Esophagus mucosa (tissue), 1 donor: ENCODE measurements at places on chromosomes 12 and 14.

GRCh38 chr12:118498171-118498570 lies 121.8 kb downstream of the SUDS3 start:
- no peak for ATAC-seq

DNA sequence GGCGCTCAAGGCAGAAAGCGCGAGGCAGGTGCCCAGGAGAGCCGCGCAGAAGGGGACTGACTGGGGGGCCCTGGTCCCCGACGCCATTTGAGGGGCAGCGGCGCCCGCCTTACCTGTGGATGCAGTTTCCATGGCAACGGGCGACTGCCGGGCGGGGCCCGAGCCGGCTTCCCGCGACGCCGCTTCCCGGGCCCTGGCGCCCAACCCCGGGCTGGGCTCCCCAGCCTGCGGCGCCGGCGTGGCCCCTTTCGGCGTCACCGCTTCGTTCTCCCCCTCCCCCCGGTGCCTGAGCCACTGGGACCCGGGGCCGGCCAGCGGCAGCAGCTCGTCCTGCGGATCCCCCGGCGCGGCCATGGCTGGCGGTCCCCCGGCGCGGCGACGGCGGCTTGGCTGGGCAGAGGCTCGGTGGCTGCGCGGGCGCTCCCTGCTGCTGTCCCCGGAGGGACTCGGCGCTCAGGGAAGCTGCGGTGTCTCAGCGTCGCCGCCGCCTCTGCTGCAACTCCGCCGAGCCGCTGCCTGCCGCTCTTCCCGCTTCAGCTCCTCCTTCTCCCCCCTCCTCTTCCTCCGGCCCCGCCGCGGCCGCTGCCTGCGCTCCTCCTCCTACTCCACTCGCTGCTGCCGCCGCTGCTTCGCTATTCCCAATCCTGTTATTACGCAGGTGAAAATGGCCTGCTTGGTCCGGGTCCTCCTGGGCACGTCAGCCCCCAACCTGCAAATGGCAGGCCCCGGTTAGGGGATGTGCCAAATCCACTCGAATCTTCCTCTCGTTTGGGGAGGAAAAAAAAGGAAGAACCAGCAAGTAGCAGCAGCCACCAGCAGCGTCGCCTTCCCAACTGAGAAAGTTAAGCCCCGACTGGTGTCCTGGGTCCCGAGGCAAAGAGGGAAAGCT lies at the start of gene RTN1:
Gene RTN1, minus strand, starts transcription at position 500 of the 889 bp plus-strand sequence. Its CDS starts 146 bp downstream, at position 354.
- peak; percentile 62 for ATAC-seq

DNA sequence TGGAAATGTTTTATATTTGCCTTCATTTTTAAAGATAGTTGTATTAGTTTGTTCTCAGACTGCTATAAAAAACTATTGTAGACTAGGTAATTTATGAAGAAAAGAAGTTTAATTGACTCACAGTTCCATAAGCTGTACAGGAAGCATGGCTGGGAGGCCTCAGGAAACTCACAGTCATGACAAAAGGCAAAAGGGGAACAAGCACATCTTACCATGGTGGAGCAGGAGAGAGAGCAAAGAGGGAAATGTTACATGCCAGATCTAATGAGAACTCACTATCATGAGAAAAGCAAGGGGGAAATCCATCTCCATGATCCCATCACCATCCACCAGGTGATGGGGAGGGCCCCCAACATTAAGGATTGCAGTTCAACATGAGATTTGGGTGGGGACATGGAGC lies 35.5 kb upstream of the UNC79 start:
- ATAC-seq = no peak

DNA sequence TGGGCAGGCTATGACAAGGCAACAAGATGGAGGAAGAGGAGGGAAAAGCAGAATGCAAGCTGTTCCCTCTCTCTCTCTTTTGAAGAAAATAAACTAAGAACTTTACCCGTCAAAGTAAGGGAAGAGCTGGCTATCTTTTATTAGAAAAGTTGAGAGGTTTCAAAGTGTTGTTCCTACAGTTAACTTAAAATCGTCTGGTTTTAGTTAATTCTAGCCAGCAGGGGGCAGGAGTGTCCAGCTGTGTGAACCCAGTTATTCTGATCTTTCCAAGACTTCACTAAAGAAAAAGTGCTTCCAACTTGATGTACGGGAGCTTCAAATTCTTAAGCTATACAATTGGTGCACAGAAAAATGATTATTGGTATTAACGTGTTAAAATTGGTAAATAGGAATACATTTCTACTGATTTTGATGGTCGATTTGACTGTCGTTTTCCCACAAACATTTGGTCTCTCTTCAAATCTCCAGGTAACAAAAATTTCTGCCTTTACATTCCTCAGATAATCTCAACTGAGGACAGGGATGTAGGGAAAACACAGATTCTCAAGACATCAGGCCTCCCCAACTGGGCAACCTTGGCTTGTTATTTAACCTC lies 28.4 kb upstream of the MON2 start:
- no peak for ATAC-seq

GRCh38 chr14:82757776-82758175 lies 1224.1 kb upstream of the SEL1L start:
- no peak for ATAC-seq

- no peak for ATAC-seq
These were observed 164.9 kb downstream of the NAV3 start for GRCh38 chr12:77995436-77996167.

DNA sequence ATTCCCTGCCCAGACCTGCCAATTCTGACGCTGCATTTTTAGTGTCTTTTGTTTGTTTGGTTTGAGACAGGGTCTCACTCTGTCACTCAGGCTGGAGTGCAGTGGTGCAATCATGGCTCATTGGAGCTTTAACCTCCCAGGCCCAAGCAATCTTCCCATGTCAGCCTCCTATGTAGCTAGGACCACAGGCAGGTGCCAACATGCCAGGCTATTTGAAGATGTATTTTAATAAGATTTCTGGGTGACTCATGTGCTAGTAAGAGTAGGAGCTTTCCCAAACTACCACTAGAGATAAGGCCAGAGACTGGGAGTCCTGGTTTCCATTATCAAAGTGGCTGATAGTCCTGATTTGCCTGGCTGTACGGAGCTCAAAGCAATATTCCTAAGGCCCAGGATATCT lies 693.3 kb downstream of the MED13L start:
- no peak for ATAC-seq

- ATAC-seq = peak; percentile 78
These were observed 198.7 kb upstream of the EEA1 start for GRCh38 chr12:93127582-93128331.

GRCh38 chr14:22304326-22304725 lies 284.7 kb downstream of the DAD1 start:
- no peak for ATAC-seq

DNA sequence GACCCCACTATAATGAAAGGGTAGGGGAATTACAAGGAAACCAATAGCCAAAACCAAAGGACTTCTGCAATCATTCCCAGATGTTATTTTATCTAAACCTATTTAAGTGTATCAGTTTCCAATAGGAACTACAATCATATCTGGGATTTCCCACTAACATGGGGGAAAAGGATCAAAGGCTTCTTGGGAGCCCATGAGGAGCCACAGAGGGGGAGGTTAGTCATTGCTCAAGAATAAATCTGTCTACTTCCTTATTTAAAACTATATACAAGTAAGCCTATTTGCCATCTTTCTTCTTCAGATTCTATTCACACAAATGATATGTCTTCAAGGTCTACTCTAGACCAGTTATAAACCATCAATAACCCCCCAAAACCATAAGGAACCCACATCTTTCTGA lies 33.1 kb downstream of the FGD6 start:
- no peak for ATAC-seq

GRCh38 chr12:124388679-124389137 lies 93.8 kb downstream of the RFLNA start:
- peak; percentile 31 for ATAC-seq

DNA sequence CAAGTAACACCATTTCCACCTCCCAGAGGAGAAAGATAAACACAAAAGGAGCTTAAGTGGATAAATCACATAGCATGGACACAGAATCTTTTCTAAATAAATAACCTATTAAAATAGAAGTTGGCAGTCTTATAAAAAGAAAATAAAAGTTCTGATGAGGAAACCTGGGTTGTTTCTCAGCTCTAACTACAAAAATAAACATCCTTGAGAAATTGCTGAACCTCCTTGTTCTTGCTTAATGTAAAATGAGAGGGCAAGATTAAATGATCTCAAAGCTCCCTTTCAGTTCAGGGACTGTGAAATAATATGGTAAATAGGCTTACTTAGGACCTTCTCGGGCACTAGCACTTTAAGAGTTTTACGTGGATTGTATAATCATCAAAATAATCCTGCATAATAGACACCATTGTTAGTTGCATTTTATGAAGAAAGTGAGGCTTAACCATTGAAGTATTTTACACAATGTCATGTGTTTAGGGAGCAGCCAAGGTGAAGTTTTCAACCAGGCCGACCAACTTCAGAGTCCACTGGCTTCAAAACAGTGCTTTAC lies 214.0 kb upstream of the NOVA1 start:
- no peak for ATAC-seq

DNA sequence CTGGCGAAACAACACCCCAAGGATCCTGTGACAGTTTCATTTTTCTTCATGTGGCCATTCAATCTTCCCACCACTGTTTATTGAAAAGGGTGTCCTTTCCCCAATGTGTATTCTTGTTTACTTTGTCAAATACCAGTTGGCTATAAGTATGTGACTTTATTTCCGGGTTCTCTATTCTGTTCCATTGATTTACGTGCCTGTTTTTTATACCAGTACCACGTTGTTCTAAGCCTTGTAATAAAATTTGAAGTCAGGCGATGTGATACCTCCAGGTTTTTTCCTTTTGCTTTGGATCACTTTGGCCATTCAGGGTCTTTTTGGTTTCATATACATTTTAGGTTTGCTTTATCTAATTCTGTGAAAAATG lies 9.1 kb upstream of the MGAT4C start:
- peak; percentile 15 for ATAC-seq

- no peak for ATAC-seq
These were observed 224.6 kb downstream of the CRADD start for GRCh38 chr12:93901739-93902138.

- ATAC-seq = peak; percentile 78
These were observed 24.1 kb downstream of the KLRD1 start for GRCh38 chr12:10331642-10332239.

GRCh38 chr12:52741375-52742195 lies 35.6 kb downstream of the KRT76 start:
- ATAC-seq = peak; percentile 74

DNA sequence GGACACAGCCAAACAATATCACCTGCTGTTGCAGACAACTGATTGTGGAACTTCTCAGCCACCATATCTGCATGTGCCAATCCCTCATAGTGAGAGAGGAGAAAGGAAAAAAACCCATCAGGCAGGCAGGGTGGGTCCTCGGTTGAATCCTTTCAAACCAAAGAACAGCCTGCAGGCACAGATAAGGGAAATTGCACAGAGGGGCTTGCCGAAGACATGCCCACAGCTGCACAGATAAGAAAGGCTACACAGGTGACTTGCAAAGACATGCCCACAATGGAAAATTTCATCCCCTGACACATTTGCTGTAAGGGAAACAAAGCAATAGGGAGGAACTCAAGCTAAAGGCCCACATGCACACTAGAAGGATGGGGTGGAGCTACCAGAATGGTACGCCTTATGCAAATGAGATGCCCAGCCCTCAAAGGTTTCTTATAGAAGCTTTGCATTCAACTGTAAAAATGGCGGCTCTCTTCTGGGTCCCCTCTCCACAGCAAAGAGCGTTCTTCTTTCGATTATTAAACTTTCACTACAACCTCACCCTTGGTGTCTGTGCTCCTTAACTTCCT lies 170.0 kb upstream of the TMPO start:
- ATAC-seq = peak; percentile 22

GRCh38 chr12:40156021-40156764 lies 50.3 kb upstream of the SLC2A13 start:
- no peak for ATAC-seq

- ATAC-seq = no peak
These were observed 19.4 kb downstream of the BEGAIN start for GRCh38 chr14:100567877-100568163.

DNA sequence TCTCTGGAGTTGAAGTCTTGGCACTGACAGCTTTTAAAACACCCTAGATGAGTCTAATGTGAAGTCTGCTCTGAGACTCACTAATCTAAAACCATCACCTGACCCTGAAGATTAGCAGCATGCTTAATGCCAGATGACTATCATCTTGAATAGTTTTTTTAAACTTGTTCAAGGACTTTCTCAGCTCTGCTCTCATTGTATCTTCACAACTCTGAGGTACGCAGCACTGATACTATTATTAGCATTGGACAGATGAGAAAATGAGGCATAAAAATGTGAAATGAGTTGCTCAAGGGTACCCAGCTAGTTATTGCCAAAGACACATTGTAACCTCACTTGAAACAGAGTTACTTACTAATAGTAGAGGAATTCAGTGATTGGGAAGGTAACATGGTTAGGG lies 4.8 kb downstream of the SLC38A1 start:
- no peak for ATAC-seq

GRCh38 chr14:101851736-101852405 lies 90.4 kb downstream of the PPP2R5C start:
- ATAC-seq = no peak

- no peak for ATAC-seq
These were observed 72.9 kb upstream of the FOXN3 start for GRCh38 chr14:89489761-89490437.

DNA sequence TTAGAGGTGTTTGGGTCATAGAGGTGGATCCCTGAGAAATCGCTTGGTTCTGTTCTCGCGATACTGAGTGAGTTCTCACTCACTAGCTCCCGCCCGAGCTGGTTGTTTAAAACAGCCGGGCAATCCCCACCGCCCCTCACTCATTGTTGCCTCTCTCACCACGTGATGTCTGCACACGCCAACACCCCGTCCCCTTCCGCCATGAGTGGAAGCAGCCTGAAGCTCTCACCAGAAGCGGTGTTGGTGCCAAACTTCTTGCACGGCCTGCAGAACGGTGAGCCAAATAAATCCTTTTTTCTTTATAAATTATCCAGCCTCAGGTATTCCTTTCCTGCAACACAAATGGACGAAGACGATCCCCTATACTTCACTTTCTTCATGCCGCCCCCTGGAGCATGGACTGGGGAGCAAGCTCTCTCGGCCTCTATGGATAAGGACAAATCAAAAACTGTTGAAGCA lies 45.4 kb upstream of the CCND2 start:
- no peak for ATAC-seq

DNA sequence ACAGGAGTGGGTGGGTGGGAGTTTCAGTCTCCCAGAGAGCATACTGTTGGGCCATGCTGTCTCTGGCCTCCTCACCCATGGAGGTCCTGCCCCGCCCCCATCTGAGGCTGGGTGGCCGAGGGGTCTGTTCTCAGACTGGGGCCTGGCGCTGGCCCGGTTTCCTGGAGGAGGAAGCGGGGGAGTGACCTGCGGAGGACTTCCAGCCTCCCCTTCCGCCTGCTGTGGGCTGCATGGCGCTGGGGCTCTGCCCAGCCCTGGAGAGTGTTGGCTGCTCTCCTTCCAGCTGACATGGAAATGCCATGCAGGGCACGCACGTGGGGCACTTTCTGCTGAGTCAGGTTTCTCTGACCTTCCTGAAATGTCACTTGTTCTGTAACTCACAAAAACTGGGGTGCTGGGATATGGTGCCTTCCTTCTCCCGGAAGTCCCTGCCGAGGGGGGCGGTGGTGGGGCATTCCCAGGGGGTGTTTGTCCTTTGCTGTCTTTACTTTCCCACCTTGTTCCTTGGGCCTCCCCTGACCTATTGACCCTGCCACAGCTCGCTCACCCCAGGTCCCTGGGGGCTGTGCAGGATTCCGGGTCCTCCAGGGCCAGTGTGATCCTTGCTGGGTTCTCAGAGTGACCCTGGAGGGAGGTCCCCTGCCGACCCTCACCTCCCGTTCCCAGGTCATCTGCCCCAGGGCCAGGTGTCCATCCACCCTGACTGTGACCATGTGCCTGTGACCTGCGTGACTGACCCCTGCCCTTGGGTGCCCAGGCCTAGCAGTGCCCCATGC lies 23.6 kb downstream of the PACS2 start:
- peak; percentile 22 for ATAC-seq

GRCh38 chr12:10957741-10958140 lies 18.7 kb upstream of the TAS2R14 start:
- no peak for ATAC-seq

- ATAC-seq = no peak
These were observed 71.7 kb downstream of the ANO2 start for GRCh38 chr12:5873281-5873919.
